ENCODE measurements at places on chromosomes 11 and 22.
A peak's percentile ranks its signal among the peaks of the same experiment; 100 is the strongest.

DNA sequence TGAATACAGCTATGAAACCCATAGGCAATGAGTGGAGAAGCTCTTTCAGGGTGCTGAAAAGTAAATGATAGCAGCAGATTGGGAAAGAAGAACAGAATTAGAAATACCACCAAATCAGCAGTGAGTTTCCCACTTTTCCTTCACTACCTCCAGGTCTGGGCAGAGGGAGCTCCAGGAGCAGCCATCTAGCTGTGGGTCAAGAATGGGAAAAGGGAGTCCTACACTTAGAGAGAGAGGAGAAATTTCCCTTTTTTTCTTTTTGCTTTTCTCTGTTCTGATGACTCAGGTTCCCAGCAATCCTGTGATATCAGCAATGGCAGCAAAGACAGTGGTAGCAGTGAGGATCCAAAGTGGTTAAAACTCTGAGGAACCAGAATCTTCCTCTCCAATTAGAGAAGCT is 263.9 kb downstream of the NXPE2 start:
- no peak for DNase-seq

GRCh38 chr11:73637012-73637411 is 9.4 kb upstream of the PLEKHB1 start:
- no peak for DNase-seq

DNA sequence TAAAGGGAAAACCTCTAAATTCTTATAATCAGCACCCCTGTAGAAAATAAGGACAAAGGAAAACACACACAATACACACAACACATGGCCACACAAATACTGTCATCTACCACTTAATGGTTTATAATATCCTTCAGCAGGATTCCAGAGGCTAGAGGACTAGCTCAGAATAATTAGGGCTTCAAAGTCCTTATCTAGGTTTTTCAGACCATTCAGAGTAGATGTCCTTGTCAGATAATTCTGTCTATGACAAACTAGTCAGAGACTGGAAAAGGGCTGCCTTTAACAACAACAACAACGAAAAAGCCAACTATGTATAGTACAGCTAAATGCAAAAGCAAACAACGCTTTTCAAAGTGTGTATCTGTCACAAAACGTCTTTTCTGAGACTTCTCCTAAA is 456.5 kb upstream of the CNTN5 start:
- DNase-seq = no peak

- no peak for DNase-seq
These were observed 640.0 kb upstream of the ANO5 start for GRCh38 chr11:21552911-21553310.

GRCh38 chr11:112315057-112315720 is 54.5 kb upstream of the PLET1 start:
- DNase-seq = no peak

DNA sequence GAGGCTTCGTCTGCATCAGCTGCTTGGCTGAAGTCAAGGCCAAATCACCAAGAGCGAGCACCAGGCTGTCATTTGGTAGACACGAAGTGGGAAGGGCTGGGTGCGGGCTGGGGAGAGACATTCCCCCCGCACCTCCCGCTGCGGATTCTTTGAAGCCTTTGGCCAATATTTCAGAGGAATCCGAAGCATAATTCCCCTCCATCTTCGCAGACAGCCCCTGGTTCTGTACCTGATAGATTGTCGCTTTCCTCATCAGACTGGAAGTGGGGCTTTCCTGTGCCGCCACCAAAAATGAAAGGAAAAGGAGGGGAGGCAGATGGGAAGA is 15.3 kb downstream of the BLID start:
- no peak for DNase-seq

GRCh38 chr11:10322401-10322800 is 17.5 kb downstream of the ADM start:
- no peak for DNase-seq

DNA sequence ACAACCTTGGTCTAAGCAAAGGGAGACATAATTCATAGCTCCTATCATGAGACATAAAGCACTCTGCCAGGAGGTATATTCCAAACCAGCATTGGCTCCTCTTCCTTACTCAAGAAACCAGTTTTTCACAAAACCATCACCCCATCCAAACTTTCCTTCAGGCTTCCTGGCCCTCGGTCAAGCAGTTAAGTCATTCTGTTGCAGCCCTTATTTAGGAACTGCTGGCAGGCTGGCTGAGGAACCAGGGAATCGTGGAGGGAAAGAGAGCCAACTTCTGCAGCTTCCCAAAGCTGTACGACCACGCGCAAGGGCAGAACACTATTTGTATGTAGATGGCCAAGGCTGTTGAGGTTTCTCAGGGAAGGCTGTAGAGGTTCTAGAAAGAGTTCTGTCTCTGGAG is 680 bp downstream of the IFT46 start:
- no peak for DNase-seq

GRCh38 chr11:76566811-76567210 is 103.7 kb downstream of the LRRC32 start:
- DNase-seq = no peak

DNA sequence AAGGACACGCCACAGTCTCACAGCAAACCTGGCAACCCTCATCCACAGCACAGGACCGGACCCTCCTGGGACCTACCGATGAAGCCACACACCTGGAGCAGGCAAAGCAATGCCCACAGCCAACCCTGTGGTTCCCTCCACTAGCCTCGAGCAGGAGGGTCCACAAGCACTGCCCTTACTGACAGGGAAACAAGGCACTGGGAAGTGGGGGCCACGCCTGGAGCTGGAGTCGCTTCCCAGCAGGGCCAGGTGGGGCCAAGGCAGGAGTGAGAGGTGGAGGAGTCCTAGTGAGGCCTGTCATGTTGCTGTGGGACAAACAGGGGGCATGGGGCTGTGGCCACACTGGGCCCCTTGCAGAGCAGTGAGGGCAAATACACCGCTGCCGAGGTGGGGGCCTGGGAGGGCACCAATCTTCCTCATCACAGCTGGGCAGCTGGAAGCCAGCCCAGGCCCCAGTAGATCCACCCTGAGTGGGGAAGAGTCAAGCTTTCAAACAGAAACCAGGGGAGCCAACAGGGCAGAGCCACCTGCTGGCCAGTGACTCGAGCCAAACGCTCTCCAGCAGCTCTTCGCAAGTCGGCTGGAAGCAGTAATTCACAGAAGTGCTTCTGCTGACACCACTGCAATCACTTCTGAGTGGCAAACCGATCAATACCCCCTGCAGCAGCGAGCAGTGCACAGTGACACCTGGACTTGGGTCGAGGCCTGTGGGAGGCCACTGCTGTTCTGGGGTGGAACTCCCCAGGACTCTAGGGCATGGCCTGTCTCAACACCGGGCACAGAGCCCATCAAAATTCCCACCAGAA is 13.7 kb downstream of the SULT4A1 start:
- DNase-seq = no peak

- no peak for DNase-seq
These were observed 66.8 kb downstream of the LARGE1 start for GRCh38 chr22:33853200-33854097.

GRCh38 chr11:44338698-44339529 is 29.0 kb upstream of the ALX4 start:
- DNase-seq = no peak

- DNase-seq = no peak
These were observed 183.8 kb upstream of the NTM start for GRCh38 chr11:131186629-131187101.

GRCh38 chr11:90874281-90874680 is 651.4 kb upstream of the CHORDC1 start:
- DNase-seq = no peak

- no peak for DNase-seq
These were observed 424 bp upstream of the ADORA2A start for GRCh38 chr22:24426851-24427499.

DNA sequence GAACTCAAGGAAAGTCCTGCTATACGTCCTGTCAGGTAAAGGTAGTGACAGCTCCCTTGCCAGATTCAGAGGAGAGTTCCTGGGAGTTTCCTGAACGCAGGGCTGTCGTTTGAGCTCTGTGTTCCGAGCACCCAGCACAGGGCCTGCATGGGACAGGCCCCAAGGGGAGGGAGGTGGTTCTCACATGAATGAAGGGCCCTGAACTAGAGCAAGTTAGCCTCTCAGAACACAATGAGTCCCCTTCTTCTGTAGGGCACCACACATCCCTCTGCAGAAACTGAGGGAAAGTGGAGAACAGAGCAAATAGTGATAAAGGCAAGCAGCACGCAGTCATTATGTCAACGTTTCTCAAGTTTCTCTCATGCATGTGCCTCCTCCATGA is 35.3 kb downstream of the NEU3 start:
- DNase-seq = no peak

- DNase-seq = no peak
These were observed 33.1 kb upstream of the TP53I11 start for GRCh38 chr11:44983786-44984185.

- DNase-seq = no peak
These were observed 40.5 kb downstream of the MICAL2 start for GRCh38 chr11:12150831-12151382.

GRCh38 chr11:6258571-6259081 is 1.0 kb upstream of the CCKBR start:
- DNase-seq = no peak

GRCh38 chr22:34973016-34973415 is 92.9 kb upstream of the ISX start:
- no peak for DNase-seq

- no peak for DNase-seq
These were observed 33.7 kb upstream of the MPPED1 start for GRCh38 chr22:43377896-43378704.

DNA sequence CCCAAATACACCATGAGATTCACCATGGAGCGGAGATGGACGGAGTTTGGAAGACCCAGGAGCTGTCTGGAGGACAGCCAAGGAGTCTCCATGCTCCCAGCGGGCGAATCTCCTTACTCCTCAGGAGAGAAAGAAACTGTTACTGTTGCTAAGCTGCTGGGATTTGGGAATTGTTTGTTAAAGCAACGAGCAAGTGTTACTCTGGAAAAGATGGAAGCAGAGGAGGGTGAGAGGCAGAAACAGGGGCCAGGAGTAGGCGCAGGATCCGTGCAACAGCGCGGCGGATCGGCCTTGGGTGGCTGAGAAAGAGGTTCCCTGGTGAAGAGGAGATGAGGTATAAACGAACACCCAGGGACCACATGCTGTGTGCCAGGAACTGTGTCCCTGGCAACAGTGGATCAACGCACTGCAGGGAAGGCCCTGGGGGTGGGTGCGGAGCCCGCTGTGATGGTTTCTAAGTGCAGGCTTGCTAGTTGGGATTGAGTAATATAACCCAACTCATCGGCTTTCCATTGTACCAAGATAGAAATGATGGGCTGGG is 1436.4 kb downstream of the BRD1 start:
- no peak for DNase-seq

DNA sequence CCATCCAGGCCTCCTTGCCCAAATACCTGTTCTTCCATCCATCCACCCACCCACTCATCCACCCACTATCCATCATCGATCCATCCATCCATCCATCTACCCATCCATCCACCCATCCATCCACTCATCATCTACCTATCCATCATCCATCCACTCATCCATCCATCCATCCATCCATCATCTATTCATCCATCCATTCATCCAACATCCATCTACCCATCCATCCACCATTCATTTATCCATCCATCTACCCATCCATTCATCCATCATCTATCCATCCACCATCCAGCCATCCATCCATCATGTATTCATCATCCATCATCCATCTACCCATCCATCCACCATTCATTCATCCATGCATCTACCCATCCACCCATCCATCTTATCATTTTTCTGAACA is 413.2 kb downstream of the CTTN start:
- no peak for DNase-seq

DNA sequence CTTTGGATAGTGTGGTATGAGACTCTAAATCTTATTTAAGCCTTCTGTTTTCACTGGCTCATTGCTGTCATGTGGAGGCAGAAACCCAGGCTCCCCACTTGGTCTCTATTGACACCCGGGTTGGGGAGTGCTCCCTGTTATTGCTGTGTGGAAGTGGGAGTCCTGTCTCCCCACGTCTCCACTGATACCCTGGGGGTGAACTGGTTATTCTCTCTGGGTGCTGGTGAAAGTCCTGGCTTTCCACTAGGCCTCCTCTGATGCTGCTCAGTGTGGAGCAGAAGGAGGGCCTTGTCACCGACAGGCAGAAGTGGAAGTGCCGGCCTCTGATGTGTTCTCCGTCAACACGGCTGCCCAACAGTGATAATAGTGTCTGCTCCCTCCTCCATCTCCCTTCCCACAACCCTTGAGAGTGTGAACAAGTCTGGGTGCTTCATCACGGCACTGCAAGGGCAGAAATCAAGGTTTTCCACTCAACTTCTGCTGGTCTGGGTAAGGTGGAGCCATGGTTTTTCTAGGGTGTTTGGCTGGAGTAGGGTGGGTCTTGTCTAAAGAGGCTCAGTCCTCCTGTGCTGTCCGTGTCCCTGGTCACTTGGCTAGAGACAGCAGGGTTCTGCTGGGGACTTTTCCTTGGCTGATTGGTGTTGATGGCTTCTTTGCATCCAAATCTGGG is 240.7 kb upstream of the B3GAT1 start:
- DNase-seq = no peak

DNA sequence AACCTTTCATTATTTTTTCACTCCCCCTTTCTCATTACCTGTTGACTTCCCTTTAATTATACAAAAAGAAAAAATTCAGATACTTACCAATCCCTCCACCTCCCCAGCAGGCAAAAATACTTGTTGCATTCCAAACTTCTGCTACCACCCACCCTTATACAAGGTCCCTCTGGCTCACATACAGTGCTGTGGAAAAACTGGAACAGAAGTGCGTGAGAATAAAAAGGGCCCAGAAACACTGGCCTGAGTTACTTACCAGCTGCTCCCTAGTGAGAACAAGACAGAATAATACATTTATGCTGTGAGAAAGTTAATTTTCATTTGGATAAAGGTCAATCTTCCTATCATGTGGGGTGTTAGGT is 46.9 kb upstream of the RAPSN start:
- DNase-seq = no peak

DNA sequence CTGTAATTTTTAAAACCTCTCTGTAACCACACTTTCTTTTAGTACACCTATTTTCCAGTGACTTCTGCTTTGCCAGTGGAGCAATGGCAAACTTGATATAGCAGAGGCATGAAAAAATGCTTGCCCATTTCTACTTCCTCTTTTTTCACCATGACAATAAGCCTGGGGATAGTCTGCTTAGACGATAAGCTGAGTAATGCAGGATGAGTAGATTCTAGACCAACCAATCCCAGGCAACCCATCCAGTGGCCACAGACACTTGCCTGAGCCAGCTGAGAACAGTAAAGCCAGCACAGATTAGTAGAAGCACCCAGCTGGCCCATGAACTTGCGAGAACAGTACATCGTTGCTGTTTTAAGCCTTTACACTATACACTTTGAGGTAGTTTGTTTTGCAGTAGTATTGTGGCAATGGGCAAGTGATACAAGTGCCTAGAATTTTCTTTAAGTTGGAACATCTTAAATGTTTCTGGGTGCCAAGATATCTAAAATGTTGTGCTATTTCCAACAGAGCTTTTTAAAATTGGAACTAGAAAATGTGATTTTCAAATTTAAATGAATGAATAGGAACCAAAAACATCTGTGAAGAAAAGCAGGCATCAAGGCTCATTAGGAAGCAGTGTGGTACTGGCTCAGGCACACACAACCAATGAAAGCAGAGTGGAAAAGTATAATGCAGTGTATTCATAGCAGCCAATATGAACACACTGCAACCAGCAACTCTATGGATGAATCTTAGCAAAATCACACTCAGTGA is 37.7 kb downstream of the DDI1 start:
- peak; percentile 88 for DNase-seq

GRCh38 chr11:69075421-69076128 is 26.8 kb downstream of the TPCN2 start:
- DNase-seq = no peak

GRCh38 chr22:37314315-37315074 is 32.2 kb downstream of the CYTH4 start:
- no peak for DNase-seq
